ENCODE measurements at places on chromosomes 5 and 9. TPM values are rescaled to one million over a fixed set of nuclear protein-coding genes. Genes with fewer than 3 reads are reported as not detected.

GRCh38 chr5:62631909-62632580 is 53.4 kb downstream of the LRRC70 start:
- DNase-seq, result no peak

Gene IL7R
- 1.8 TPM for polyA plus RNA-seq

DNA sequence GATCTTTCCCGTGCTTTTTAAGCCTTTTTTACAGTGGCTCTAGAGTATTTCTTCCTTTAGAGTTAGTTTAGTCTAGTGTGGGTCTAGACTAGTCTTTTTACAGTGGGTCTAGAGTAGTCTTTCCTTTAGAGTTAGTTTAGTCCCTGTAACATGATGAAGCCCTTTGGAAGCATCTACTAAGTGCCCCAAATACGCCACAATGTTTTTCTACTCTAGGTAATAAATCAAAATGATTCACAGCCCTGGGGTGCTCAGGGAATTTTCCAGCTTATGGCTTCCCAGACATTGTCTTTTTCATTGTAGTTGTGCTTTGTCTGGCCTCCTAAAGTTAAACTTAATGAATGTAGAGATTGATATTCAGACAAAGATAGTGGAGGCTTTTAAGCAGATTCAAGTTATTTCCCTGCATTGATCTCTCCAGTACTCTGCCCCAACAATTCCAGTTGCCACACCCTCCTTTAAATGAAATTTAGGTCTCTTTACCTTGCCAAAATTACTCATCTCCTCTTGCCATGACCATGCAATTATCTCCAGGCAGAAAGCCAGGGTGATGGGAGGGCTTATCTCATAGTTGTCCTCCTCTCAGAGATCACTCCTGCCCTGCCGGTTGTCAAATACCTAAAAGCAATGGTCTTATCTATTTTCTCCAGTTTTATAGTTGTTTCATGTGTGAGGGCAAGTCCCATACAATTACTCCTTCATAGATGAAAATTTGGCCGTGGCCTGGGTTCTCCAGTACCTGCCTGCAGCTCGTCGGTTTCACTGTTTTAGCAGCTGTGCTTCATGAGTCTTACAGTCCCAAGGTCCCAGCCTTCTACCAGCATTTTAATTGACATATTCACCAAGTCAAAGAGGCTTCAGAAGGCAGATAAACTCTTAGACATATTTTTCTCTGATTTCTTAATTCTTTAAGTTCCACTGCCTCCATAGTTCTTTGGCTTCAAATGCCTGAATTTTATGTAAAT is 794.0 kb upstream of the COX7C start:
- DNase-seq, result no peak

DNA sequence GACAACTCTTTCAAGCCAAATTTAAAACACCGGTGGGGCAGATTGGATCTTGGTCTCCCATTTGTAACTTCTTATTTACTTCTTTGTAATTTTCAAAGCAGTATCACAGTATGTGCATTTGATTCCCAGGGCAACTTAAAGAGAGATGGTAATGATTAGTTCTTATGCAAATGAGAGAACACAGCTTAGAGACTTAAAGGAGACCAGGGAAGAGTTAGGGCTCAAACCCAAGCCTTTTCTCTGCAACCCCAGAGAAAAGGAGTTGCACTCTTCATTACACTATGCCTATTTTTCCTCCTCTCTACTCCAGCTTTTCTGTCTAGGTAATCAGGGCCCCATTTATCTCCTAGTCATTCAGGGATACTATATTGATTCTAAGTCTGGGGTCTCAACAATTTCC is 237.8 kb upstream of the NMUR2 start:
- no peak for DNase-seq

- DNase-seq, result no peak
Observed at GRCh38 chr9:9556865-9557803, 1055.7 kb downstream of the PTPRD start.

Gene RECK
- 15.4 TPM for polyA plus RNA-seq

DNA sequence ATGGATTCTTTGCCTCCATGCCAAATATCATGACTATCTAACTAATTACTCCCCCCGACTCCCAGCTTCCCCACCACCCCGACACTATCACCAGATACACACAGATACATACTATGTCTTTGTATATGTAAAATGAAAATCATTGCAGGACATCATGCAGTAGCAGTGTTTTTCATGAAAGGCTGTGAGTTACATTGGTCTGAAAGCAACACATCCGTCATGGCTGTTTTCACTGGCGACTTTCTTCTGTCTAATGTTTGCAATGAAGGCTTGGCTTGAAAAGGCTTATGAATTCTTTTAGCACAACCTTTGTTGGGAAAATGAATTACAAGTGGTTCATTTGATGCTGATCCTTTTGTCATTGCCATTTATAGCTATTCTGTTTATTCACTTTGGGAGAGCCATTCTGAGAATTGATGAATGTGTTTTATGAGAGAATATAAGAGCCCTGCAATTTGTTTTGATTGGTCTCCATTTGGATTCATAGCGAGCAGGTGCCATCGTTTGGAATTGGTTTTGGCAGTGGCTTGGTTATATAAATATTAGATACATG is 103.4 kb downstream of the PIP5K1B start:
- DNase-seq, result peak; percentile 79

GRCh38 chr9:26520141-26520540 is 372.5 kb downstream of the CAAP1 start:
- DNase-seq, result no peak

GRCh38 chr9:96425500-96426169 is 7.5 kb upstream of the ZNF367 start:
- no peak for DNase-seq

DNA sequence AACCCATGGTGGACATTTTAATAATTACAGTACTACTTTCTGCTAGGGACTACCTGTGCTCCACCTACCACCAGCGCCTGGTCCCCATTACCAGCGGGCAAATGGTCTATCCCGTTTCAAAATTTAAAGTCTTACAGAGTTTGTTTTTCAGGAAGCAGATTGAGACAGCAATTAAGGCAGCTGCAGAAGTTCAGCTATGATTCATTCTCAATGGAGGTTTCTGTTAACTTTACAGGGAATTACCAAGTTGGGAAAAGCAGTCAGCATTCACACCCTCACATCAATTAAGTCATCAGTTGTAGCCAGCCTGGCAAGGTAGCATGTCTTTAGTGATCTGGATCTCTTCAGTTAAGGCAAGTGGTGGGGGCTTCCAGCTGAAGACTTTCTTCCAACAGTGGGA is 410.6 kb upstream of the DAB2 start:
- no peak for DNase-seq

DNA sequence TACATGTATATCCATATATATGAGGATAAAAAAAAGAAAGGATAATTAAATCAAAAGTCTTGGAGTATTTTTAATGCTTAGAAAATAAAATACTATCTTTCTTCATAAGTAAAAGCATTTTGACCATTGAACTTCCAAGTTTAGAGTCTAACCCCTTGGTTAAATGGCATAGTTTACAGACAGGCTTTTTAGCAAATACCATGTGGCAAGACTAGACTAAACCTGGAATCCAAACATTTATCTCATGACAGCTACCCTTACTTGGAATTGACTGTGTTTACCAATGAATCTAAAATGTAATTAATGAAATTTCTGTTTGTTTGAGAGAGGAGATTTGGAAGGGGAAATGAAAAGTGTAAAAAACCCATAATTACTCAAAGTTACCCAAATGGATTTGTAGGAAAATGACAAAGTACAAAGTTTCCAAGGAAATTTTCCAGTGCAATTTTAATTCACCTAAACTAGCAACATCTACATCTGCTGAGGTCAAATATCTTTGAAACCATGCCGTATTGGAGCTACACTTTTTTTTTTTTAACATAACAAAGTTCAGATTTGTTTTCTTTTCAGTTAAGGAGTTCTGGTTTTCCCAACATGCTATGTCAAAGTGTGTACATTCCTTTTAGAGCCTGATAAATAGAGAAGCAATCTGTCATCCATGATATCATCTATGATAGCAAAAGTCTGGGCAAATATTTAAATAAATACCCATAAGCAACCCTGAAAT is 272.1 kb upstream of the DAB2 start:
- no peak for DNase-seq

Gene RGS7BP
- 4.3 TPM for polyA plus RNA-seq

DNA sequence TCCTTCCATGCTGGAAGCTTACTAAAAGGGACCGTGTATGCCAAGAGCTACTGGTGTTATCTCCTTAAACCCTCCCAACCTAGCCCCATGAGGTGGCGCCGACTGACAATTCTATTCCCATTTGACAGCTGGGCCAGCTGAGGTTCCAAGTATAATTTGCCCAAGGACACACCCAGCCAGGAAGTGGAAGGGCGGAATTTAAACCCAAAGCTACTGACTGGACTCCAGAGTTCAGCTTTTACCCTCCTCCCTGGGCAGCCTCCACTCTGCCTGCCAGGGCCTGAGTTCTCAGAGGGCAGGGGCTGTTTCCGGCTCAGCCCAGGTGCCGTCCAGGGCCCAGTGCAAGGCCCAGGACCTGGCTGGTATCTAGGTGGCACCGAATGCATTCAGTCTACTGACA is 71.8 kb downstream of the C9orf50 start:
- no peak for DNase-seq

- DNase-seq, result no peak
Observed at GRCh38 chr9:112119225-112120029, 55.7 kb downstream of the SUSD1 start.

DNA sequence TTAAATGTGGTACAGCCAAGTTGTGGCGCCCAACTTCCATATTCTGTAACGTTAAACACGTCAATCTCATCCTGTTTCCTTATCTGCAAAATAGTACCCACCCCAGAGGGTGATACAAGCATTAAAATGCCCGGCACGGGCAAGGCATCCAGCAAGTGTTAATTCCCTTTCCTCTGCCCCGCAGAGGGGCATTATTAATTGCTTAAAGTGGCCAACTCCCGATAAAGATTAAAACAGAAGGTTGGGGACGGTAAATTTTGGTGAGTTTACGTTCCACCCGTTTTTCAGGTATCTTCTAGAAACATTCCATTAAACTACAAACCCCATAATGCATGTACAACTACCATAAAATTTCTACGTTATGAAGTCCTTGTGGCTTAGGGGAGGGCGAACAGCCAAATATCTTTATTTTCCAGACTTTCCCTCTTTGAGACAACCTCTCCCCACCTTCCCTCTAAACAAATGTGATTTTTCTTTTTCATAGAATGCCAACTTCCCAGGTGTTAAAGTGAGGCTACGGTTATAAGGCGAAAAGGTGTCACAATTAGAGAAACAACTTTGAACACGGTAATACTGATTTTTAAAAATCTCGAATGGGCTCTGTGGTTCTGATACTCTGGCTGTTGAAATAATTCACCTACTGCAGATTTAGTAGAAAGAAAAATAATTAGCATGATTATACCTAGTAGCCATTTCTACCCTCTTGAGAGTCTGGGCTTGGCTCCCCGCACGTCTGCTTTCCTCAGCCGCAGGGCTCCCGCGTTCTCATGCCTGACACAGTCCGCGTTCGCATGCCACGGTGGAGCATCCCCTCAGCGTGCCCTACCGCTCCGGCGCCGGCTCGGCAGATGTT is 1.2 kb upstream of the GPBP1 start:
- DNase-seq, result peak; percentile 49

DNA sequence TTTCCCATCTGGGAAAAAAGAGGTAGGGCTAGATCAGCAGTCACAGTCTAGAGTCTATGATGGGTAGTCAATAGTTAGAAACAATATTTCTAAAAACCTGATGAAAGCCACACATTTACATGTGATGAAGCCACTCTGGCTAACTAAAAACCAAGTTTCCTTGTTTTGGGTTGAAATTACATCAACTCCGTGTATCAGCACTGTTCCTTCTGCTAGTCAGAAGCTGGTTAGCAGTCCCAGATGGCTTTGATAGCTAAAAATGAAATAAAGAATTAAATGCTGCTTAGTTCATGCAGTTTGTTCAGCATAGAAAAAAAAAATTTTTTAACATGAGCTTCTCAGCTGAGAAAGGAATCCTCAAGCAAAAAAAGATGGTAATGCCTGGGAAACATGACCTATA is 136.7 kb downstream of the FAM114A2 start:
- DNase-seq, result no peak

- DNase-seq, result no peak
Observed at GRCh38 chr5:171175746-171176145, 133.3 kb upstream of the TLX3 start.

Gene PCDHGA10
- 32.4 TPM for polyA plus RNA-seq
